ENCODE measurements at places on chromosomes 1 and 21.
A peak's percentile ranks its signal among the peaks of the same experiment; 100 is the strongest.

DNA sequence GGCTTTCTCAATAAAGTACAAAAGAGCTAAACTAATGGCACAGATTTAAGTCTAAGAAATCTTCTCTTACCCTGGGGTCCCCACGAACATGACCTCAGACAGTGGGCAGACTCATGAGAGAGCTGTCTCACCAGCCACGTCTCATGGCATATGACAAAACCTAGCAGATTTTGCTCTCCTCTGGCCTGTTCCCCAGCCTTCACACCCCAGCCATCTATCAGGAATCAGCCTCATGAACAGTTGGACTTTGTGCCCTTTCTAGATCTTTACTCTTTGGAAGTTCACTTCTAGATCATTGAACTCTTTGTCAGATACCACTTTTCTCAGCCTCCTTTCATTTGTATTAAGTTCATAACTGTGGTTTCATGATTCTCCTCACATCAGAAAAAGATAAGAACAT, 14.2 kb upstream of the HSD3B1 start:
- DNase-seq = no peak

DNA sequence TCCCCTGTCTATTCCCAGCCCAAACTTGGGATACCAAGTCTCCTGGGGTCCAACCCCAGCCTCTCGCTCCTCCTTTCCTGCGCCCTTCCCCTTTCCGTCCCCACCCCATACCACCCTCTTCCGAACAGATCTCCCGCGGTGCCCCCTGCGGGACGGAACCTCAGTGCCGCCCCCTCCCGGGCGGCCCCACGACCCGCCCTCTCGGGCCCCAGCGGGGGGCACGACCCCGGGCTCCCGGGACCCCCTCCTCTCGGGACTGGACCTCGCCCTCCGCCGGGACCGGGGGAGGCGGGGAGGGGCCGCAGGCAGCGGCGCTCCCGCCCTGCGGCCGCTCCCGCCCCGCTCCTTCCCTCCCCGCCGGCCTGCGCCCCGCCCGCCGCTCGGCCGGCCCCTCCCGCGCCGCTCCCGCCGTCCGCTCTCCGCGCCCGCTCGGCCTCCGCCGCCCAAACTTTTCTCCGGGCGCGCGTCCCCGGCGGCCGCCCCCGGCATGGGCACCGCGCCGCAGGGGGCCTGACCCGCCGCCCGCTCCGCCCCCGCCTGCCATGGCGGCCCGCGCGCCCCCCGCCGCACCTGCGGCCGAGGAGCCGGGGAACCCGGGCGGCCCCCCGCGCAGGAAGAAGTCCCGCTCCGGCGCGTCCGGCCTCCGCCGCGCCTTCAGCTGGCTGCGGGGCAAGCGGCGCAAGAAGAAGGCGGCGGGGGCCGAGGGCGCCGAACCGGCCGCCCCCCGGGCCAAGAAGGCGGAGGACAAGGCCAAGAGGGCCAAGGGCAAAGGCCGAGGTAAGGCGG, 39.0 kb upstream of the SYNC start:
- no peak for DNase-seq

DNA sequence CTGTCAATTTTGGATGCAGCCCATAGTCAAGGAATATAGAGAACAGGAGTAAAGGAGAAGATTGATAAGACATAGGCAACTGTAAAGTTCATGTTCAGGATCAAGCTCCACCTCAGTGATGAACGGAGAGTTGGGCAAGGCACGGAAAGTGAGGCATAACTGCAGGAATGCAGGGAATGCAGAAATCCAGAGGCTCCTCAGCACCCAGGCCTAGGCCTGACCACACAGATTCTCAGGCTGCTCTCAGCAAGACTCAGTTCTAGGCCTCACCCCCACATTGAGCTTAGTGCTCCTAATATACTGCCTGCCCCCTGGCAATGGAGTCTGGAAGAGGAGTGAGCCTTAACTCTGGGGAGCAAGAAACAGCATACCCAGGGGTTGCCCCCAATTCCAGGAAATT, 36.3 kb upstream of the S1PR1 start:
- peak; percentile 75 for DNase-seq

DNA sequence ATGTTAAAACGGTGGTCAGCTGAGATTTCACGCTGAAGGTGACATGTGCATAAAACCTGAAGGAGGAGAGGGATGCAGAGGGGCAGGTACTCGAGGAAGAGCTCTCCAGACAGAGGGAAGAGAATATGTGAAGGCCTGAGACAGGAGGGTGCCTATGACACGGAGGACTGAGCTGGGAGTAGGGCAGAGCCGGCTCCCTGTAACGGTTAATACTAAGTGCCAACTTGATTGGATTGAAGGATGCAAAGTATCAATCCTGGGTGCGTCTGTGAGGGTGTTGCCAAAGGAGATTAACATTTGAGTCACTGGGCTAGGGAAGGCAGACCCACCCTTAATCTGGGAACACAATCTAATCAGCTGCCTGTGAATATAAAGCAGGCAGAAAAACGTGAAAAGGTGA, 136.2 kb upstream of the SYT6 start:
- DNase-seq = no peak

DNA sequence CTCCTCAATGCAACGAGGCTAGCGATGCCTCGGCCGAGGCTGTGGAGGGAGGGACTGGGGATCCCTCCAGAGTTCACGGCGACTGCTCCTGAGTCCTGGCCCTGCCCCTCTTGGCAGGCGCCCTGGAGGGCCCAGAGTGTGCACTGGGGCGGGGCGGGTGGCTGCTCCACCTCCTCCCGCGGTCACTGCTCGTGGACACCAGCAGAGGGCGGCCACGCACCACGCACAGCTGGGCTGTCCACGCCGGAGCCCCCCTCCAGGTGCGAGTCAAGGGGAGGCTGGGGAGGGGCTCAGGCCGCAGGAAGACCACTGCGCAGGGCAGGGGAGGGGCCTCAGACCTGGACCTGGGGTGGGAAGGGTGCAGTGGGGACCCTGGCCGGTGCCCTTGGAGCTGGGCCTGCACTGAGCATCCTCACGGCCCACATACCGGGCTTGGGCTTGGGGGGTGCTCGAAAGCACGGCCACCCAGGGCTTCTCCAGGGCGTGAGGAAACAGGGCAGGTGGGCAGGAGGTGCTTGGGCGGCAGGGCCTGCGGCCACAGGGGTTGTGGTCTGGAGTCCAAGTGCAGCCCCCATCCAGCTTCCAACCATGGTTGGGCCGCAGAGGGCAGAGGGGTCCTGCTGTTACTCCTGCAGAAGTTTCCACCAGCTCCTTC, 20.6 kb upstream of the TTC34 start:
- DNase-seq = no peak

- no peak for DNase-seq
These were observed 78.4 kb downstream of the UCK2 start for GRCh38 chr1:165905853-165906252.

DNA sequence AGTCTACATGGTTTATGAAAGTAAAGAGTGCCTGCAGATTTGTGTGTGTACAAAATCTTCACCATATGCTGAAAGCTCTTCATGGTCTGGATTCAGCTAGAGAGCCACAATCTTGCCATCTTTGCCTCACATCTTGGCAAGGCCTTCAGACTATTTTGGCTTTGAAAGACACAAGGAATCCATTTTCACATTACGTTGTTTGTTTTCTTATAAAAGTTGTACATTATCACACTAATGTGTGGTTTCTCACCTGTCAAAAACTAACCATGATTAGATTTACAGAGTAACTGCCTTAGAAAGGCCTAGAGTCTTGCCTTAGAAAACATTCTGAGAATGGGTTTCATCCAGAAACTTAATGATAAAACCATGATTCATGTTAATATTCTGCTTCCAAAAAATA, 494.6 kb downstream of the NEGR1 start:
- DNase-seq = no peak

DNA sequence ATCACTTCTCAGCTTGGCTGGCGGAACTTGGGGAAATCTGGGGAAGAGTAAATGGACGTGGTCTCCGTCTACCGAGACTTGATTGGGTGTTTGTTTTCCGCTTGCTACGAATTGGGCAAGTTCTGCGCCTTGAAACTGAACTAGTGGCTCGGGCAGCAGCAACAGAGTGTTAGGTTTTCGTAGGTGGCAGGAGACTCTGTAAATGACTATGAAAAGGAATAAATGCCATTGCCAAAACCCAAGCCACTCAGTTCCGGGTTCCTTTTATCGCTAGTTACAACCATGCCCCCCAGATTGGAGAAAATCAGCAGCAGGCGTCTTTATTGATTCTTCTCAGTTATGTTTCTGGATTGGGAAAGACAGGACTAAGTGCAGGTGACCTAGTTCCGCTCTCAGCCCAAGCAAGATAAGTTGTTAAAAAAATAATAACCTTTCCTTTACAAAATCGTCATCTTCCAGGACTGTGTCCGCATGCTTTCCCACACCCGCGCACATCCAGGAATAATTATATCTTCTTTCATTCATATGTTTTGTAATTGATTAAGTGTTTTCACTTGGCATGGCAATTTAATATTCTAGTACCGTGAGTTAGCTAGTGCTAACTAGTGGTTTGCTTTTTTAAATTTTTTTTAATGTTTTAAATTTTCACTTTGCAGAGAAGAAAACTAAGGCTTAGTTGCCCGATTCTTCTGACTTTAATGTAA, 3.4 kb downstream of the LHX9 start:
- DNase-seq = no peak

GRCh38 chr1:6342056-6342455, 51.5 kb downstream of the ACOT7 start:
- no peak for DNase-seq

DNA sequence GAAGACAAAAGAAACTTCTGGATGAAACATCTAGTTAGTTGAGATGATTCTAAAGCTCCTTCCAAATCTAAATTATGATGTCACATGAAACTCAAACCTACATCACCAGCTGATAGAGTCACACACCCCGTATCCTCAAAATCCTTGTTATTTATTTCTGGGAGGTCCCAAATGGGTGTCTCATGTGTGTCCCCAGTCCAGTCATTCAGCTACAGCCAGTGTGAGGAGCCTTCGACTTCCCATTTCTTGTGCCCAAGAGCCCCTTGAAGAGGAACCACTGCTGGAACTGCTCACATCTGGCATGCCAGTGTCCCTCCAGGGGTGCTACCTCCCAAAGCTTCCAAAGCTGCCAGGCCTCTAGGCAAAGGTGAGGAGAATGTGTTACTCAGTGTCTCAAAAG, 32.5 kb upstream of the KCNA3 start:
- no peak for DNase-seq

GRCh38 chr21:15776818-15777217, 47.0 kb downstream of the USP25 start:
- no peak for DNase-seq

DNA sequence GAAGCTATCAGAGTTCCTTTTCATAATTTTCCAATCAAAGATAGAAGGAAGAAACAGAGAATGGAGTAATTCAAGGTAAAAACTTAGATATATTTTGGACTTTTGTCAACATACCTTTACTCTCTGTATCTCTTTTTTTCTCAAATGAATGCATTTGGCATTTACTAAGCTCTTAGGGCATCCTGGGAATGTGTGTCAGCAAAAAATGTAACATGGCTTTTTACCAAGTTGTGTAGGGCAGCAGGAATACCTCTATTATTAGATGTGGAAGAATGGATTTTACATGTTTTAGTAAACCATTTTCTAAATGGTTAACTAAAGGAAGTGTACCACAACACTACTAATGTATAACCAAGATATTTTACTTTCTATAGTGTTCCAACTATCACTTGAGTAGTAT, 4.2 kb upstream of the COL11A1 start:
- DNase-seq = no peak

DNA sequence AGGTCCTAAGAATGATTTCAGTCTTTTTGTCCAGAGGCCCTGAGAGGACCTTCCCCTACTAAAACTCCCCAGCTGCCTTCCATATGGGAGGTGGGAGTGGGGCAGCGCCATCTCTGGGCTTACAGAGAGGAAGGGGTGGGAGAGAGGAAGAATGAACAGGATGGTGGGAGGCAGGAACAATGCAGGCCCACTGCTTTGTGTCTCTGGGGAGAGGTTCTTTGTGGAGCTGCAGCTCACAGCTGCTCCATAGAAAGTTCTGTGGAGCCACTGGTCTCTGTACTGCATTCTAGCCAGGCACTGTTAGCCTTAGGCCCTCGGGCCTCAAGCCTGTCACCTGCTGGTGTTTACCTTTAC, 43.6 kb upstream of the A3GALT2 start:
- DNase-seq = no peak

DNA sequence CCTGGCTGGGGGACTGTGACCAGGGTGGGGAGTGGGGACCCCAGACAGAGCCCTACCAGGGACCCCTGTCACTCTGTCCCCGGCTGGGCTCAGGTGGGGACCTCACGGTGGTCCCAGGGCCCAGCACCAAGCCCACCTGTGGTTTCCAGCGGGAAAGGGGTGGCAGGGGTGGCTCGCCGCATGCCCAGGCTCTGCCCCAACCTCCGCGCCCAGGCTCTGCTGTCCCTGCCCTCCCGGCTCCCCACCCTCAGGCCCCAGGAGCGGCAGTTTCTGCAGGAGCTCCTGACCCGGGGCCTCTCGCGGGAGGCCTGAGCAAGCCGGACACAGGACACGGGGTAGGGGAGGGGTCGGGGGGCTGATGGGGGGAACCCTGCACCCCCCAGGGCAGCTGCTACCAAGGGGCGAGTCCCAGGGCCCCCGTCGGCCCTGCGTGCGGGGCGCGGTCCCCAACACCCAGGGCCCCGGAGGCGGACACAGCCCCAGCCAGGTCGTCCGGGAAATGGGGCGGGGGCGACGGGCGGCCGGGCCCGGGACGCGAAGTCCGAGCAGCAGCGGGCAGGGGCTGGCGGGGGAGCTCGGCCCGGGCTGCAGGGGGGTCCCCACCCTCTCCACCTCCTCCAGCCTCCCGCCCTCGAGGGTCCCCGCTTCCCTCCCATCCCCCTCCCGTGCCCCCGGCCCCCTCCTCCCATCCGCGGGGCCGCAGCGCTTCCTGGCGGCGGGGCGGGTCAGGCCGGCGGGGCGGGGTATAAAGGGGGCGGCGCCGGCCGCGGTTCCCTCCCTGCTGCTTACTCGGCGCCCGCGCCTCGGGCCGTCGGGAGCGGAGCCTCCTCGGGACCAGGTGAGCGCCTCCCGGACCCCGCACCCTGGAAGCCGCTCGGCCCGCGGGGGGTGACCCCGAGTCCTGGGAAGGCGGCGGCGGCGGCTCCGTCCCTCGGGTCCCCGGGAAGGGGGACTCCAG, at the start of gene COL6A2:
TSS of gene COL6A2 (plus strand) at position 777 of the 958 bp plus-strand sequence.
- DNase-seq = no peak

Measured in mammary epithelial cell (primary cell).